ENCODE measurements at places on chromosomes 16 and 17. TPM values are rescaled to one million over a fixed set of nuclear protein-coding genes. Genes with fewer than 3 reads are reported as not detected.

The GAS7 gene
- polyA plus RNA-seq = 48.7 TPM

DNA sequence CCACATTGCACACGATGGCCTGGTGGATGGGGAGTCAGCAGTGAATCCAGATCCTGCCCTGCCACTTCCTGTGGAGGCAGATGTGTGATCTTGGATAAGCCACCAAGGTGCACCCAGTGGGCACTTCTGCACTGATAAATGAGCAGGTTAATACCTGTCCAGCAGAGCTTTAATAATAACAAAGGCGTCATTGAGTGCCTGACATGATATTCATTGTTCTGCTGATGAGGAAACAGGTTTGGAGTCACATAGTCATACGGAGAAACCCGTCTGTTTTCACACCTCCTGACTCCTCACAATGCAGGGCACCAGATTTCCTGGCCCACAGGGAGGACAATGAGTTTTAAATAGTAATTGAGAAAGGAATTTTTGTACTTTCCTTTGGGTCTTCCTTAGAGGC, 324.6 kb upstream of the CDH5 start:
- DNase-seq = no peak

The CACNG5 gene
- not detected for polyA plus RNA-seq

DNA sequence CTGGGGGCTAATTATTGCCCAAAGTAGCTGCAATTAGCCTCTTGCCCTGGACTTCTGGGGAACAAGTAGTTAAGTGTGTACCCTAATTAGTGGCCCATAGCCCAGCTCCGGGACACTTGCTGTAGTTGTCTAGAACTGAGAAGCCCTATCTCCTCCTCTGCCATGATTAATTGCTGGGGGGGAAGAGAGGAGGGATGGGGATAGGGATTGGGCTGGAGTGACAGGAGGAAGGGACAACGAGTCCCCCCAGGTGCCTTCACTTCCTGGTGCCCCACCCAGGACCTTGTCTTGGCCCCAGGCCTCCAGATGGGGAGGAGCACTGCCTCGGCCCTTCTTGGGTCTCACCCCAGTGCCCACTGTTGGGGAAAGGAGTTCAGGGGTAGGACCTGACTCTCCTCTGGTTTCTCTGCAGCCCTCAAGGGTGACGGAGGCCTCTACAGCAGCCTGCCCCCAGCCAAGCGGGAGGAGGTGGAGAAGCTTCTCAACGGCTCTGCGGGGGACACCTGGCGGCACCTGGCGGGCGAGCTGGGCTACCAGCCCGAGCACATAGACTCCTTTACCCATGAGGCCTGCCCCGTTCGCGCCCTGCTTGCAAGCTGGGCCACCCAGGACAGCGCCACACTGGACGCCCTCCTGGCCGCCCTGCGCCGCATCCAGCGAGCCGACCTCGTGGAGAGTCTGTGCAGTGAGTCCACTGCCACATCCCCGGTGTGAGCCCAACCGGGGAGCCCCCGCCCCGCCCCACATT, 17.4 kb downstream of the NGFR start:
- DNase-seq = no peak

GRCh38 chr16:88854306-88855111, 2.2 kb downstream of the GALNS start:
- no peak for DNase-seq

DNA sequence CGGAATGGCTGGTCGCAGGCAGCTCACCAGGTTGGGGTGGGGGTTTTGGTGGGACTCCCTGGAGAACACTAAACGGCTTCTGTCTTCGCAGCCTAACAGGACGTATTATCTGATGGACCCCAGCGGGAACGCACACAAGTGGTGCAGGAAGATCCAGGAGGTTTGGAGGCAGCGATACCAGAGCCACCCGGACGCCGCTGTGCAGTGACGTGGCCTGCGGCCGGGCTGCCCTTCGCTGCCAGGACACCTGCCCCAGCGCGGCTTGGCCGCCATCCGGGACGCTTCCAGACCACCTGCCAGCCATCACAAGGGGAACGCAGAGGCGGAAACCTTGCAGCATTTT, 59.7 kb downstream of the PDPK1 start:
- no peak for DNase-seq

The EPOP gene
- polyA plus RNA-seq = 0.58 TPM

GRCh38 chr17:57464191-57464864, 208.0 kb downstream of the MSI2 start:
- DNase-seq = no peak

- DNase-seq = no peak
Observed at GRCh38 chr17:56130631-56131030, 22.6 kb upstream of the ANKFN1 start.

DNA sequence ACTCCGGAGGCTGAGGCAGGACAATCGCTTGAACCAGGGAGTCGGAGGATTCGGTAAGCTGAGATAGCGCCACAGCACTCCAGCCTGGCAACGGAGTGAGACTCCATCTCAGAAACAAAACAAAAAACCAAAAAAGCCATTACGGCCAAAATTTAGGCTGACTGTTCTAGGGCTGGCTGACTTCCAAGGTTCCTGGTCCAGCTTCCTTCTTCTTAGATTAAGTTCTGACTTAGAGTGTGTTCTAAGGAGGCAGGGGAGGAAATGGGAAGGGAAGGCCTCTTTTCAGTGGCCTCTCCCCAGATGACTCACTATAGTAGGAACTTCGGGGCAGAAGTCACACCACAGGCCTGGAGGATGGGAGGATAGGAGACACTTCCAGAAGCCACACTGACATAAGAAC, 27.7 kb upstream of the CLEC18B start:
- DNase-seq = peak; percentile 25

The HOXB1 gene
- polyA plus RNA-seq = not detected
